ENCODE measurements at places on chromosomes 6 and 20.

- no peak for DNase-seq
Observed at GRCh38 chr6:56372406-56372995, 125.1 kb upstream of the COL21A1 start.

- no peak for DNase-seq
Observed at GRCh38 chr20:62561182-62561581, 81.1 kb upstream of the SLCO4A1 start.

DNA sequence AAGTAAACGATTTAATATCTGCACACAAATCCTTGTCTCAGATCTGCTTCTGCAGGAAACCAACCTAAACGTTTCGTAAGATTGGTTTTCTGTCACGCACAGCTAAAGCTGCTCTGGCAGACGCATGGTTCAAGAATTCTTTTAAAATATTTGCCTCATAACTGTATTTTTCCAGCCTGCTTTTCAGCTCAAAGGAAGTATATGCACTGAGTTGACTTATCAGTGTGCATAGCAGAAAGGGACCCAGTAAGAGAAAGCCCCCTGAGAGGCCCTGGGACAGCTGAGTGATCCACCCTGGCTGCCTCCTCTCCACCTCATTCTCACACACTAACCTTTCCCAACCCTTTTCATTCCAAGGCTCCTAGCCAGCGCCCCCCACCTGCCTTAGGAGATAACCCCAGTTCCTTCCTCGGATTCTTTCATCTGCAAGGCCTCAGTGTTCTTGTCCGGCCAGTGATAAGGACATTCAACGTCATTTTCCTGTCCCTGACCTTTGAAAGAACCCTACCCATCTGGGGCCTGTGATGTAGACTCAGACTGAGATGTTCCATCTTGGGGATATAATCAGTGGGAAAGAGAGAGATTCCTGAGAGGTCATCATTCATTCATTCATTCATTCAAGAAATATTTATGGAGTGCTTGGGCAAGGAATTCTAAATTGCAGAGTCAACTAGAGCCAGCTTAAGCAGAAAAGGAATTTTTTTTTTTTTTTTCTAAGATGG lies 22.4 kb upstream of the SLC9A8 start:
- DNase-seq: no peak

GRCh38 chr6:55180258-55180657 lies 5.9 kb downstream of the HCRTR2 start:
- DNase-seq: no peak

- DNase-seq: no peak
Observed at GRCh38 chr6:157649311-157650260, 173.5 kb upstream of the SNX9 start.

- DNase-seq: no peak
Observed at GRCh38 chr6:2433266-2433665, 187.9 kb upstream of the GMDS start.

- DNase-seq: no peak
Observed at GRCh38 chr6:79607000-79607399, 24.1 kb upstream of the SH3BGRL2 start.

- DNase-seq: no peak
Observed at GRCh38 chr6:168107191-168107983, 28.4 kb upstream of the FRMD1 start.

DNA sequence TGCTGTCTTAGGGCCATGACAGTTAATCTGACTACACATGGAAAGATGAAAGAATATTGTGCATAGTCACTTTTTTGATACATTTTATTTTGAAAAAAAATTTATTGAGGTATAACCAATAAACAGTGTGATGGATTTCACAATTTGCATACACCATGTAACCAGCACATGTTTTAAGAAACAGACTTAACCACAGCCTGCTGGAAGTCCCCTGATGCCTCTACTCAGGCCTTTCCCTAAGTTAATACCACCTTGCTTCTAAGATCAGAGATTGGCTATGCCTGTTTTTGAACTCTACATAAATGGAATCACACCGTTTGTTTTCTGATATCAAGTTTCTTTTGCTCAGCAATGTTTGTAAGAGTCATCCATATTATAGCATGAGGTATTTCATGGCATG lies 136.3 kb downstream of the CFAP61 start:
- DNase-seq: peak; percentile 22

DNA sequence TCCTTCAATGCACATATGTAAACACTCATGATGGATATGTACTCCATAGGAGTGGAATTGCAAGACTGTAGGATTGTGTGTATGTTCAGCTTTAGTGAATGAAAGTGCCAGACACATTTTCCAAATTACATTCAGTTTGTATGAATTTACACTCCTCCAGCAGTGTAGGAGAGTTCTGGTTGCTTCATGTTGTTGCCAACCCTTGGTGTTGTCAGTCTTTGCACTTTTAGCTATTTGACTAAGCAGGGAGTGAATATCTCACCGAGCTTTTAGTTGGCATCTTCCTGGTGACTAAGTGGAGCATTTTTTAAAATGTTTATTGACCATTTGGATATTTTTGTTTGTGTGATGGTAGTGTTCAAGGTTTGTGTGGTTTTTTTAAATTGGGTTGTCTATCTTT lies 23.9 kb downstream of the NKX2-4 start:
- no peak for DNase-seq

DNA sequence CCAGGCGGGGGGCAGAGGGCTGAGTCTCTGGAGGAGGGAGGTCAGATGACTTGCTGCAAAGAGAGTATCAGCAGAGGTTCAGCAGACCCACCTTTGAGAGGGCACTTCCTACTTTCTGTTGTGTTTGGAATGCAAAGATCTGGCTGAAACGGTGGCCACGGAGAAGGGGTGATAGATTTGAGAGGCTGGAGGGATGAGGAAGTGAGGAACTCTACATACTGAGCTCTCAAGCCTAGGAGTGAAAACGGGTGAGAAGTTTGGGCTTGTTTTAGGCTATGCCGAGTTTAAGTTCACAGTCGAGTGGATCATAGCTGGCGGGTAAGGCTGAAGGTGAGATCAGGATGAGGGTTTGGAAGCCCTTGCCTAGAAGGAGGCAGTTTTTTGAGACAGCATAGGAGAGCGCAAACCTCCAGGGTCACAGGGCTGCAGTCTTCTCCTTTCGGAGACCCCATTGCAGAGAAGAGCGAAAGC lies 477 bp upstream of the ITPA start:
- no peak for DNase-seq

DNA sequence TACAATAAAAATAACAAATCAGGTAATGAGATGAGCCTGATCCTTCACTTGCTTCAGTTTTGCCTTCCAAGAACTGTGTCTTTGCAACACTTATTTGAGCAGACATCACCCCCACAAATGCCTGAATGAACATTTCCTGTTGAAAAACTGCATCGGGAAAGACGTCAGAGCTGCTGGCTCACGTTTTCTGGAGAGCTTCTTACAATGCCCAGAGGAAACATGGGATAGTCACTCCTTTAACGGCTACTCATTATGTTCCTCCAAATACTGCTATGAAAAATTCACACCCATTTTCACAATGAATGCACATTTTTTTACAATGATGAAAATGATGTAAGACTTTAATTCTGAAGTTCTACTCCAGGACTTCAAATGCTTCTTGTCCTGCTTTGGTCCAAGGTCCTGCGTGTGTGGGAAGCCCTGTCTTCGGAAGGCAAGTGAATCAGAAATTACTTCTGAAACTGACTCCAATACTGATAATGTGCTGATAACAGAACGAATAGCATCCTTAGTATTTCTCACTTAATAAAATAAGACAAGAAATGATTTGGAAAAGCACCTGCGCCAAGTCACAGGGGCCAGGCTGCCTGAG lies 238.0 kb downstream of the ANKRD60 start:
- no peak for DNase-seq

DNA sequence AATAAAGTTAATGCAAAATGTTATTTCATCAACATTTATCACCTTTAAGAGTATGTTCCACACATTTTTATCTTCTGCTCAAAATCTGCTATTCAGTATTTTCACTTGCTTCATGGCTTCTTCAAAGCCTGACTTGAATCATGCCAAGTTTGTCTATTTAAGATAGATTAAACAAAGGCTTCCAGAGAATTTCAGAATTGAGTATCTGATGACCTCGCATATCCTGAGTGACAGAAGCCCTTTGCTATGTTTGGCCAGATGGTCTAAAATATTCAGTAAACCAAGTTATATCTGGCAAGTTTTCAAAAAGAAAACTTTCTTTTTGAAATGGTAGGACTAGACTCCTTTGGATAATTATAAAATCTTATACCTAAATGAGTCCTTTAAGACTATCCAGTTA lies 348.9 kb upstream of the KCNQ5 start:
- no peak for DNase-seq

DNA sequence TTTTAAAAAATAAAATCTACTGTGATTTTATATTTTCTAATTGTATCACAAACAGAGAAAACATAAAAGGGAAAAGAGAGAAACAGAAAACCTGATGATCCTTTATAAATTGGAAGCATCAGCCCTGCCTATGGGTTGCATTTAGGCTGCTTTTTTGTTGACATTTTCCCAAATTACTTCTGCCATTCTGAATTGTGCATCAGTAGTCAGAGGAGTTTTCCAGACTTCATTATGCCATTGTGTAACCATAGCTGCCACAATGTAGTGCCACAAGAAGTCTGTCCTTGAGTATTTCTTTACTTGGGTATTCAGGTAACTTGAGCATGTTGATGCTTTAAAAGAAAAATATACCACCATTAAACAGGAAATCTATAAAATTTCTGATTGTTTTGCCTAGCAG lies 130.3 kb downstream of the HACE1 start:
- DNase-seq: no peak

DNA sequence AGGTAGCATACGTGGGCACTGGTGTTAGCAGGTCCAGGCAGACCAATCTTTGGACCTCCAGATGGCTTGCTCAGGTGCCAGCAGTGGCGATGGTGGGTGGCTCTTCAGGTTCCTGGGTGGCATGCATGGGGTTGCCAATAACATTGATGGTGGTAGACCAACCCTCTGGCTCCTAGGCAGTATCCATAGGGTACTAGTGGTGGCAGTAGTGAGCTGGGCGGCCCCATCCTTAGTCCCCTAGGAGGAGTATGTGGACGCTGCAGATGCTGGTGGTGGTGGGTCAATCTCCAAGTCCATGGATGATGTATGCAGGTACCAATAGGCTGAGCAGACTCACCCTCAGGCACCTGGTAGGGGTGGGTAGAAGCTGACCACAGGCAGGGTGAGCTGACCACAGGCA lies 70.6 kb downstream of the ZC2HC1B start:
- DNase-seq: no peak

- peak; percentile 12 for DNase-seq
Observed at GRCh38 chr6:143337201-143337949, 113.1 kb downstream of the ADAT2 start.

- DNase-seq: no peak
Observed at GRCh38 chr6:72365773-72366172, 256.1 kb upstream of the KCNQ5 start.

DNA sequence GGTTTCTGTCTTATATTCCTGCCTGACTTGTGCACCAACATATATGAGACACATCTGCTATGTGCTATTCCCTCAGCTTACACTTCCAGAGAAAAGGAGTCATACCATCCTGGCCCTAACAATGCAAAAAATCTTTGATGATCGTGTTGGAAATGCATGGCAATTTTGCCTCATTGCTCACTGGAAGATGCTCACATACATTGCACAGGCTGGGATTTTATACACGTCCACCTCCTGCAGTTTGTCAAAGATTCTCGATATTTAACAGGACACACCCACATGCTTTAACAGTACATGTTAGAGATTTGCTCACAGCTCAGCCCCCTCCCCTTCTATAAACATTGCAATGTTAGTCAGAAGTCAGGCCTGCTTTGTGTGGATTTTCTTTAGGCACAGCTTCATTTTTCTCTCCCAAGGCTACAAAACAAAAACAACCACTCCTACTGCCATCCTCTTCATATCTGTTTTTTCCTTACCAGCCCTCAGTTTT lies 66.1 kb downstream of the ADGB start:
- DNase-seq: no peak

- no peak for DNase-seq
Observed at GRCh38 chr6:135328136-135328535, 147.0 kb downstream of the MYB start.

DNA sequence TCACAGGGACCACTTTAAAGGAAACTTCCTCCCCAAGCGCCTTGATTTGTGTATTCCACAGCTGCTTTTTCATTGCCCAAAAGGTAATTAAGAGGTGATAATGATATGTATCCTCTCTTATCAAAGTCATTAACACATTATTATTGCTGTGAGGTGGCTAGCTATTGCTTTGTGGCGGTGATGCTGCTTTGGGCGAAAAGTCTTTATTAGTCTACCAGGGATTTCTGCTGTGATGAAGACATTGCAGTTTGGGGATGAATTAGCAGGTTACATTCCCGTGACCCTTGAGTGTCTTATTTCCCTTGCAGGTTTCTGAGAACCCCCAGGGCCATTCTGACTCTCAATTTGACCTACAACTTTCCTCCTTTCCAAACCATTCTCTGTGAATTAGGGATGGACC lies 143.4 kb upstream of the SOX4 start:
- no peak for DNase-seq

DNA sequence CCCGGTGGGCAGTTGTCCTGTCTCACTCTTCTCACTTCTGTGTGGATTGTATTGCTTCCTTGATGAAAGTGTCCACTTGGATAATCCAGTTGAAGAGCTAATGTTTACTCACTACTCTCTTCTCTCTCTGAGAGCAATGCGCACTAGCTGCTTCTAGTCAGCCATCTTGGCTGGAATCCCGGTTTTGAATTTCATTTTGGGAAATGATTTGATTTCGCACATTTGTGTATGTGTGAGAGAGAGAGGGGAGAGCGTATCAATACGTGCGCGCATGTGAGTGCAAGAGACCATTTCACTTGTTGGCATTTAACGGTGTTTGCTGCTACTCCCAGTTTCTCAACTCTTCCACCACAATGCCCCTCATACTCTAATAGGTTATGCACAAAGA lies 67.8 kb downstream of the KLHL32 start:
- no peak for DNase-seq

DNA sequence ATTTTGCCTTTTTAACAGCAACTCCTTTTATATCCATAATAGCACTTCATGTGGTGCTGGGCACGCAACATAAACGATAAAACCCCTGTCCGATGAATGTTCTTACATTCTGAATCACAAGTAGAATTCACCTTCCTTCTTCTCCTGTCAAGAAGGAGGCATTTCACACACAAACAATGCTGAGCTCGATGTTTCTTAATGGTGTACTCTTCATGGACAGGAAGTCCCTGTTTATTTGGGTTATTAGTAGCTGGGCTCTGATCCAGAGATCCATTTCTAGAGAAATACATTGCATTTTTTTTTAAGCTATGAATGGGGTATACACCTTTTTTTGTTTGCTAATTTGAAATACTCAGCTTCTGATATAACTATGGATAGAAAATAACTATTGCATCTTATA lies 82.4 kb downstream of the PPP1R3G start:
- no peak for DNase-seq
